ENCODE measurements at places on chromosomes 7 and 10.

- no peaks in the 10 kb centered on the region for H3K4me1 ChIP-seq
- no peaks in the 10 kb centered on the region for H3K27me3 ChIP-seq
- no peaks in the 10 kb centered on the region for H3K36me3 ChIP-seq
- no peak overlapping the region for H3K27ac ChIP-seq
Observed at GRCh38 chr10:62136931-62137330, 131.7 kb downstream of the RTKN2 start.

GRCh38 chr10:116132780-116133399 lies 140.1 kb downstream of the GFRA1 start:
- H3K4me1 ChIP-seq: no peaks in the 10 kb centered on the region
- H3K27ac ChIP-seq: no peak overlapping the region
- DNase-seq: no peak
- no peaks in the 10 kb centered on the region for H3K36me3 ChIP-seq
- no peak overlapping the region for H3K4me3 ChIP-seq
- H3K27me3 ChIP-seq: no peaks in the 10 kb centered on the region

GRCh38 chr10:90133606-90134005 lies 432.2 kb downstream of the KIF20B start:
- no peak for DNase-seq
- H3K4me1 ChIP-seq: no peaks in the 10 kb centered on the region
- H3K27me3 ChIP-seq: no peaks in the 10 kb centered on the region
- no peaks in the 10 kb centered on the region for H3K36me3 ChIP-seq

DNA sequence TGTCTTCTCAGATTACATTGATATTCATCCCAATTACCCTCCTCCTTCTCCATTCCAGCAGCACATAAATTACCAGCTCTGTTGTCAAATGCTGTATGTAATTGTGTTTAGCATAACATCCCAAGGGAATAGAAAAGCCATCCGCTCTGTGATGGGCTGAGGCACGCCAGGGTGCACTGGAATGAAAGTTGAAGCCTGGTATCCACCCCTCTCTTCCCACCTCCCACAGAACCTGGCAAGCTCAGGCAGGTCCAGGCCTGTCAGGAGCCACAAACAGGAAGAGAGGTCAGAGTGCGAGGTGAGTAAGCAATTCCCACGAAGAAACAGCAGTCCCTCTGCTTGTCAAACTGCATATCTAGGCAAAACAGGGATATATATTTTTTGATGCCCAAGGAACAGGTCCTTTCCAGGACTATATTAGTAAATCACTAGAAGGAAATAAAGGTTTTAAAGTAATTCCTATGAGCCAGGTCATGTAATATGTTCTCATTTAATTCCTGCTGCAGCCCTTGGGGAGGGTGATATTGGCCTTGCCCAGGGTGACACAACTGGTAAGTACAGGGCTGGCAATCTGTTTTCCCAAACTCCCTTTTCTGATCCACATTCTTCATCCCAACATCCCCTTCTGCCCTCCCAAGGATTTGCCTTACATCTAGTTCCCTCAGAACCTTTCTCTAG lies 155.6 kb upstream of the GHITM start:
- no peak overlapping the region for H3K27ac ChIP-seq
- no peak overlapping the region for H3K4me3 ChIP-seq
- no peaks in the 10 kb centered on the region for H3K36me3 ChIP-seq
- no peaks in the 10 kb centered on the region for H3K4me1 ChIP-seq

DNA sequence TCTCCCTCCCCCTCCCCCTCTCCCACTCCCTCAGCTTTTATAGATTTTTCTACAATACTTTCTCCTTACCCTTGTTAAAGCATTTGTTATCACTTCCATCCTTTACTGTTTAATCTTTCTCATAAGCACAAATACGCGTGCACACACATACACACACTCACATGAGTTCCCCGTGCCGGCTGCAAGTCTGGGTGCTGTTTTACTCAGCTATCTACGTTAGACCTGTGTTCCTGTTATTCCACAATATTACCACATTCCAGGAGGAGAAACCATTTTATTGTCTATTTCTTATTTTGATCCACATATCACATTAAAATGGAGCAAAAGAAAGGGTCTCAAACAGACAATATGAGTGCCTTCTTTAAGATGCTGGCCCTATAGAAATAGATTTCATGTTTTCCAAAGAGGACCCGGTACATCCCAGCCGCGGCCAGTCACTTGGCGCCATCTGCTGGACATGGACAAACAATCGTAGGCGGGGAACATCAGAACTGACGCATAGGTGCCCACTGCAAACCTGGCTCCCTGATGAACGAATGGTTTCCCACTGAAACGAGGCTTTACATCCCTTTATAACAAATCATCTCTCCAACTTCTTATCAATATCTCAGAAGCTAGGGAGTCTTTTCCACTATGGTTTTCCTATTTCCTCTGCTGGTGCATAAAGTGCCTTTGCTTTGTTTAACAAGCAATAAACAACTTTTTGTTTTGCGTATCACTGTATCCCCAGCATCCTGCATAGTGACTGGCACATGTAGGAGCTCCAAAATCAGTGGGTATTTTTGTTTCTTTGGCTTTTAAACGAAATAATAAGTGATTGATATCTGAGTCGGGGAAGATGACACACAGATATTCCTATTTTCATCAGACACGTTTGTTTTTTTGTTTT lies 25.2 kb upstream of the OPTN start:
- no peaks in the 10 kb centered on the region for H3K27me3 ChIP-seq
- no peaks in the 10 kb centered on the region for H3K36me3 ChIP-seq
- H3K4me3 ChIP-seq: no peak overlapping the region
- no peak overlapping the region for H3K27ac ChIP-seq
- no peak for DNase-seq

- no peak for DNase-seq
- H3K27ac ChIP-seq: no peak overlapping the region
- H3K4me1 ChIP-seq: no peaks in the 10 kb centered on the region
- no peaks in the 10 kb centered on the region for H3K27me3 ChIP-seq
Observed at GRCh38 chr7:21641546-21641945, 98.7 kb downstream of the DNAH11 start.

DNA sequence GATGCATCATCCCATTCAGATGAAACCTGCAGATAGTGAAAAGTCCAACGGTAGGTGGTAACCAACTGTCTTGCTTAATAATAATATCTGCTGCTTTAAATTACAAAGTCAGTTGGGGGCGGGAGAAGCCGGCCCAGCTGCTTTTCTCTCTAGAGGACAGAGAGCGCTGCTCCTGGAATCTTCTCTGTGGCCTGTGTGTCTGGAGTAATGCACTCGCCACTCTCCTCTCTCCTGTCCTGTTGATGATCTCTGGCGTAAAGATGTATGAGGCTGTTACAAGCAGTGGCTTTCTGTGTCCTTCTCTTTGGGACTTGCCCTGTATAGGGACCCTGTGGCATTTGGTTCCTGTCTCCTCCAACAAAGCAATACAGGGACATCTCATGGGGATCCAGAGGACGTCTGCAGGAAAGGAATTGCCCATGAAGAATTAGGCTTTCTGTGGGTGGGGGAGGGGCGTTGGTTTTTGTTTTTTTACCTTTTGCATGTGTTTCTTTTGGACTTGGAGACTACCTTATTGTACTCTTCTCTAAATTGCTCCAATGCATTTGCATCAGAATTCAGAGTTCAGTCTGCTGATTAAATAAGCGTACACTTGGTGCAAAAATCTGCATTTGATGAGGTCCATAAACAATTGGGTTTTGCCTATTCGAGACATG lies 231.6 kb downstream of the CELF2 start:
- H3K4me3 ChIP-seq: no peak overlapping the region
- no peaks in the 10 kb centered on the region for H3K4me1 ChIP-seq
- no peak for DNase-seq
- no peaks in the 10 kb centered on the region for H3K27me3 ChIP-seq

- no peak overlapping the region for H3K4me3 ChIP-seq
- no peaks in the 10 kb centered on the region for H3K4me1 ChIP-seq
- no peaks in the 10 kb centered on the region for H3K27me3 ChIP-seq
- DNase-seq: no peak
- no peak overlapping the region for H3K27ac ChIP-seq
Observed at GRCh38 chr7:112296432-112296831, 89.9 kb downstream of the ZNF277 start.

DNA sequence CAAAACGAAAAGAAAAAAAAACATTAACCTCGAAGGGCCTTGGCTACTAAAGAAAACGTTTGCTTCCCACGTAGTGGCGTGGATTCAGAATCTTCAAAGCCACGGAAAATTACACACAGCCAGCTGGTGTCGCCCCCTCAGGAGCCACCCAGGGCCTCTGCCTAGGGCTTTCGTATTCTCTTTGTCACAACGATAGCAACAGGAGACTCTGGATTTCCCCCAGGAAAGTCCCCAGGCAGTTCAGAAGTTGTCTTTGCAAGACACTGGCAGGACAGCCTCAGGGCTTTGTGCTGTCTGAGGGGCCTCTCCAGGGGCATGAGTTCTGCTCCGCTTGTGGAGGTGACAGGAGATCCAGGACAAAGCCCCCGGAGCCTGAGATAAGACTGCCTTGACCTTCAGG lies 150.2 kb upstream of the INSYN2A start:
- no peak overlapping the region for H3K27ac ChIP-seq
- H3K4me3 ChIP-seq: no peak overlapping the region
- peaks cover 49% of the 10 kb centered on the region for H3K36me3 ChIP-seq
- H3K4me1 ChIP-seq: no peaks in the 10 kb centered on the region
- DNase-seq: no peak
- H3K27me3 ChIP-seq: no peaks in the 10 kb centered on the region

DNA sequence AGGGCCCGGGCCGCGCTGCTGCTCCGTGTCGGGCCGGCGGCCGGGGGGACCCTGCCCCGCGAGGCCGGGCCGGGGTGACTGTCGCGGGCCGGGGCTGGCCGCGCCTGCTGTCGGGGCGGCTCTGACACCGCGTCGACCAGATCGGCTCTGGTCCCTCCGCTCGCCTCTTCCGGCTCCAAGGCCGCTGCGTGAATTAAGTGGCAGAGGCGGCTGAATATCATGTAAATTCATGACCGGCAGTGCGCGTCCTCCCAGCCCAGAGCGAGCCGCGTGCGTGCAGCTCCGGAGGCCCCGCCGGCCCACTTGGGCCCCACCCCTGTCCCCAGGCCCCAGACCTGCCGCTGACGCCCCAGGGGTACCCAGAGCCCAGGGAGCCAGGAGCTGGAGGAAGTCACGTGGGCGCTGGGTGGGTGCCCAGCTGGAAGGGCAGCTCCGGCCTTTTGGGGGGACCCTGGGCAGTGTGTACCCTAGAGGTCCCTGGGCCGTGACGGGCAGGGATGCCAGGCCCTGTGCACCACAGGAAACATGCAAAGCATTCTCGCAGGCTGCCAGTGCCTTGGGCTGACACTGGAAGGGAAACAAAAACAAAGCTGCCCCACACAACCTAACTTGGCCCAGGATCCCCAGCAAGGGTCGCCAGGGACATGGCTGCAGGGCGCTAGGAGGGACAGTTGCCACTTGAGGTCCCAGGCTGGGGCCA lies 584.0 kb upstream of the MKI67 start:
- no peak overlapping the region for H3K27ac ChIP-seq
- H3K4me1 ChIP-seq: no peaks in the 10 kb centered on the region
- H3K4me3 ChIP-seq: no peak overlapping the region
- no peak for DNase-seq

DNA sequence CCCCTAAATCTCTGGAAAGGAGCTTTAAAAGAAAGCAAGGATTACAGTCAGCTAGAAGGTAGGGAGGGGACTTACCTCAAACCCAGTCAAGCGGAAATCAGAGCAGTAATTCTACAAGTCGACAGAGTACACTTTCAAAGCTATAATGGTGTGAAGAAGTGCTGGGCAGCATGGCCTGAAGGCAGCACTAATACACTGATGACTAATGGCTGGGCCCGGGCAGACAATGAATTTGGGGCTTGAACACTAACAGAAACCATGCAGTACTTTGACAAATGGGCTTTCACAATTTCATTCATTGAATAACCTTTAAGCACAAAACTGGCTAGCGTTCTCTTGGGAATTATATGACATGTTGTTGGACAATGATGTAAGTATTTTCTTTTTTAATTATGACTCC lies 4.7 kb downstream of the GLI3 start:
- H3K4me3 ChIP-seq: no peak overlapping the region
- no peak overlapping the region for H3K27ac ChIP-seq

DNA sequence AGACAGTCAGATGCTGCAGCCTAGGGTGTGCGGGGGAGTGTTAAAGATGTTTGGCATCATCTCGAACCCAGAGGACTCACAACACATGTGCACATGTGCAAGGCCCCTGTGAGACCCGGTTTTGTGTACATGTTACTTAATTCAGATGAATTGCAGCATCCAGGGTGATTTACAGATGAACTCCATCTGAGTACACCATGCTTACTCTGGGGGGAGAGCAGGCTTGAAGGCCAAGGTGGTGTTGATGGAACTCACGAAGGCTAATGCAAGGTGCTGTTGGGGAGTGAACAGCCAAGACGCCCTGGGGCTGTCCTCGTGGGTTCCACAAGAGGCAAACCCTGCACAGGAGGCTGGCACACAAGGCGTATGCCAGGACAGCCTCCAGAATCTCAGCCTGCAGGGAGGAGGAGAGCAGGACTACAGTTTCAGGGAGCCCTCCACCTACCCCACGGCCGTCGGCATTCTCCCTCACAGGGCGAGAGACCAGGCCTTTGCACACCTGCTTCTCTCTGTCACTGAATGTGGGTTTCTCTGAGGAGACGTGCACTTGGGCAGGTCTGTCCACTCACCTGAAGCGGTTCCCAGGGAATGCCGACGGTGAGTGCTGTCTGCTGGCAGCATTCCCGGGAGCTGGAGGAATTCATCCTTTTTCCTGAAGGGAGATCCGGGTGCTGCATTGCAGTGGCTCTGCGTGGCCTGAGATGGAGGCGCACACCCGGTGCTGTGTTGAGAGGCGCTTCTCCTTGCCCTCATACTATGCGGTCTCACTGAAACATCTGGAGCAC lies 178.5 kb upstream of the RNF32 start:
- no peak overlapping the region for H3K27ac ChIP-seq
- H3K4me1 ChIP-seq: no peaks in the 10 kb centered on the region
- DNase-seq: no peak
- no peak overlapping the region for H3K4me3 ChIP-seq
- H3K27me3 ChIP-seq: peaks cover 52% of the 10 kb centered on the region

- H3K27ac ChIP-seq: no peak overlapping the region
- H3K4me3 ChIP-seq: no peak overlapping the region
- H3K36me3 ChIP-seq: no peaks in the 10 kb centered on the region
- H3K27me3 ChIP-seq: no peaks in the 10 kb centered on the region
Observed at GRCh38 chr10:93364966-93365365, 117.2 kb downstream of the MYOF start.

- no peaks in the 10 kb centered on the region for H3K4me1 ChIP-seq
- no peak overlapping the region for H3K27ac ChIP-seq
- no peaks in the 10 kb centered on the region for H3K36me3 ChIP-seq
- H3K27me3 ChIP-seq: no peaks in the 10 kb centered on the region
- H3K4me3 ChIP-seq: no peak overlapping the region
- no peak for DNase-seq
Observed at GRCh38 chr7:85474234-85474633, 287.4 kb upstream of the SEMA3D start.

GRCh38 chr7:150904011-150904909 lies 51.9 kb downstream of the AOC1 start:
- H3K4me3 ChIP-seq: no peak overlapping the region
- H3K27ac ChIP-seq: peak overlapping the region; percentile 49
- no peaks in the 10 kb centered on the region for H3K36me3 ChIP-seq
- H3K4me1 ChIP-seq: peaks cover 5% of the 10 kb centered on the region
- H3K27me3 ChIP-seq: no peaks in the 10 kb centered on the region

All from esophagus squamous epithelium (tissue), 5 donors.